ENCODE measurements at places on chromosomes 1 and 21. TPM values are rescaled to one million over a fixed set of nuclear protein-coding genes. Genes with fewer than 3 reads are reported as not detected.
A peak's percentile ranks its signal among the peaks of the same experiment; 100 is the strongest.

ARHGAP29 gene
- total RNA-seq, result 46.6 TPM

ADAMTS5 gene
- 24.8 TPM for total RNA-seq

DNA sequence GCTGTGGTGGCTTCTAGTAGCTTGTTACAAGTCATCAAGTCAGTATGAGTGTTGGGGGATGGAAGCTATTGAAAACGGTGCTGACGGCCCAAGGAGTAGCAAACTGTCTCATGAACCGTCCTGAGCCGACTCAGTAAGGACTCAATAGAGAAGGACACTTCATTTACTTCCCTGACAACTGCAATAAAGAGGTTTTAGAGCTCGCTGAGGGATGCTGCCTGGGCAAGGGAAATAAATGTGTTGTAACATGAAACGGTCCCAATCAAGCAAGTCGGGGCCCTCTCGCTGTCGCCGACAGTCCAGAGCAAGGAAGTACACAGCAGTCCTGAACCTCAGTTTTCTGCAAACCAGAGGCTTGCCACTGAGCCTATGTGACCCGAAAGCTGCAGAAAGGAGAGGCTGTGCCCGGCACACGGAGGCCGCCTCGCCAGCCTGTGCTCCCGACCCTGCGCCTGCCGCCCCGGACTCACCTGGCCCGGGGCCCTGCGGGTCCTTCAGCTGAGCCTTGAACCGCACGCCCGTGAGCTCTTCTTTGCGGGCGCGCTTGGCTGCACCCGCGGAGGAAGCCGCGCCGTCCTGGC is 423 bp downstream of the URB1 start:
- peak overlapping the region; percentile 45 for H3K27ac ChIP-seq
- H3K27me3 ChIP-seq, result no peaks in the 10 kb centered on the region
- no peak for DNase-seq
- no peaks in the 10 kb centered on the region for H3K36me3 ChIP-seq

DNA sequence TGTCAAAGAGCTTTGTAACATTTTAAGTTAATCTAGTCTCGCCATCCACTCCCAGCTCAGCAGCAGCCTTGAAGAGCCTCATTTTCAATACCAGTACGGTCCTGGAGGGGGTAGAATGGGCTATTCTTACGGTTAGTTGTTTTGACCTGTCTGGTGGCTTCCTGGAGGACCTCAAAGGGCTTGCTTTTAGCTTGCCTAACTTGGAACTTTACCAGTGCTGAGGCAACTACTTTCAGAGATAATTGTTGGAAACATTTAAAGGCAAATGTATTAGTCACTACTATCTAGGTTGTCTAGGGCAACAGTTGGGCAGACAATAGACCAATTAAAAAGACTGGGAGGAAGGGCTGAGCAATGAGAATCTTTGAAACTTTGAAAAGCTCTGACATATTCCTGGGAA is 56.0 kb downstream of the TTLL7 start:
- no peaks in the 10 kb centered on the region for H3K27me3 ChIP-seq
- no peaks in the 10 kb centered on the region for H3K4me1 ChIP-seq
- no peaks in the 10 kb centered on the region for H3K36me3 ChIP-seq

- DNase-seq, result peak; percentile 17
- H3K36me3 ChIP-seq, result no peaks in the 10 kb centered on the region
- H3K4me1 ChIP-seq, result no peaks in the 10 kb centered on the region
- H3K4me3 ChIP-seq, result no peak overlapping the region
Measured at GRCh38 chr1:37306461-37306860, 167.9 kb upstream of the ZC3H12A start.

All from uterus (tissue), 4 donors.